ENCODE measurements at places on chromosomes 6 and 20. TPM values are rescaled to one million over a fixed set of nuclear protein-coding genes. Genes with fewer than 3 reads are reported as not detected.

DNA sequence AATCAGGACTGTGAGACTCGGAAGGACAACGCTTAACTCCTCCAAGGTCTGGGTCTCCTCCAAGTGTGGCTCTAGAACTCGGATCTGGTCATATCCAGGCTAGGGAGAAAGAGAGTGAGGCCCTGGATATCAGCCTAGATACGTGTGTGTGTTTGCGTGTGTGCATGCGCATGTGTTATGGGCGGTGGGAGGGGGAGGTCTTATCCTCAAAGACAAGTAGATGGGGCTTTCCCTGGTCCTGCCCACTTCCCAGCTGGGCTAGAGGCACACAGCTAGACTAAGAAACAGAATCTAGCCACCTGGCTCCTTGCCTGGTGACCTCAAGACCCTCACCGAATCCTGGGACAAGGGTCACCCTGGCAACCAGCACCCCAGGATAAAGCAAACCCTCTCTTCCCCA lies 13.2 kb downstream of the CPNE5 start:
- no peak for DNase-seq

GRCh38 chr6:130367767-130368166 lies 1.9 kb downstream of the TMEM200A start:
- DNase-seq, result no peak

Gene AKIRIN2
- polyA plus RNA-seq, result 39.1 TPM

Gene NKX2-2
- polyA plus RNA-seq, result not detected

GRCh38 chr20:60124776-60125381 lies 166.7 kb downstream of the CDH26 start:
- DNase-seq, result no peak

Data from A549 (cell line).